ENCODE measurements at places on chromosomes 11 and 22. TPM values are rescaled to one million over a fixed set of nuclear protein-coding genes. Genes with fewer than 3 reads are reported as not detected.

The LRRC32 gene
- total RNA-seq = 93.6 TPM

The ZPR1 gene
- total RNA-seq = 27.6 TPM

The OR2D2 gene
- total RNA-seq = not detected

The ART1 gene
- not detected for total RNA-seq

The NCF4 gene
- total RNA-seq = 35.2 TPM

The SLC6A5 gene
- total RNA-seq = not detected

The GLB1L3 gene
- not detected for total RNA-seq

The P2RY6 gene
- 0.38 TPM for total RNA-seq

All from subcutaneous adipose tissue (tissue), 4 donors.